NCI-H524 treated with DMSO at 0.1 percent for 48 hours (cell line): ENCODE measurements at places on chromosomes 1 and 21.

DNA sequence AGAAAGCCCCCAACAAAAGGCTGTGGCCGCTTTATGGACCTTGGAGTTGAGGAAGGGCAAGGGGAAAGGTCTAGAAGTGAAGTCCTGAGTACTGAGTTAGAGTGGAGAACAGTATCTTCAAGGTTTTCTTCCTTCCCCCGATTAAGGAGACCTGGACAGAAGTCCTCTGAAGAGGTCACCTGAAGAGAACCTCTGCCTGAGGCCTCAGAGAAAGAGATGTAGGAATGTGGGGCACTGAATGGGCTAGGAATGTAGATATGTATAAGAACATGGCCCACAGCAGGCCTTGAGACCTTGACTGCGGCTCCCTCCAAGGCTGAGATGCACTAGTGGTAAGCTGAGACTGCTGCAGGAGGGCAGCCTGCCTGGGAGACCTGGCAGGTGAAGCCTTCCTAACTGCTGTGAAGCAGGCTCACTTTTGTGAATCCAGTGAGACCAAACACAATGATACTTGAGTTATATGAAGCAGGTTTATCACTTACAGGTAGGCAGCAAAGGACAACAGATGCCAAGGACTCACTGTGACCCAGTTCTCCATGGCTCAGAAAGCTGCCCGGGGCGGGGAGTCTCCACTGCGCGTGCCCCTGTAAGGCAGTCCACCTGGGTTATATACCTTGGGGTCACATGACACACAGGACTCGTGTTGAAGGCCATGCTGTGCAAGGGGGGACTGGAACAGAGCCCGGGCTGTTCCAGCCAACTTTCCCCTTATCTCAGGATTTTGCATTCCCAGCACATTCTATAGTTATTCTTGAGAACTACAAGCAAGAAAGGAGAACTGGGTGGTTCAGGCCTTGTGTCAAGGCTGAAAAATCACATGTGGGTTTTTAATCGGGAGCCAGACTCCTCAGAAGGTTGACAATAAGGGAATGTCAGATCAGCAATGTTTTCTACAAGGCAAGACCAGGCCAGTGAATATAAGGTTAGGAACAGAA lies 78.8 kb upstream of the PPM1J start:
- DNase-seq: no peak

DNA sequence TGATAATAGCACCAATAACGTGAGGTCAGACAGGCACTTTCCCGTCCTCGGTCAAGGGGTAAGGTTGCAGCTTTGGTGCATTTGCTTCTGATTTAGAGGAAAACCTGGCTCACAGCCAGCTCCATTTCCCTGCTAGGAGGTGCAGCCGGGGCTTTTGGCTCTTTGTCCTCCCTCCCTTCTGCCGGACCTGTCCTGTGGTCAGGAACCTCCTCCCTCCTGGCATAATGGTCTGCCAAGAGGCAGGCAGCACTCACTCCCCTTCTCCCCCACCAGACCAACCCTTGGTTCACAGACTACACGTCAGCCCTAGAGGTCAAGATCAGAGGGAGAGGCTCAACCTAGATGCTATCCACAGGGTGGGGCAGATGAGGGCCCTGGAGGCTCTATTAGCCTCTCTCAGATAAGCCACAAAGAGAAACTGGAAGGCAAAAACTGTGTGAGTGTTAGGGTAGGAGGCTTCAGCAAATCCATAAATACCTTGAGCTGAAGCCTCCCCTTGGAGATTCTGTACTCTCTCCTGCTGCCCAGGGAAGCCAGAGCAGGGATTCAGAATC lies 64.8 kb downstream of the PLXNA2 start:
- no peak for DNase-seq

DNA sequence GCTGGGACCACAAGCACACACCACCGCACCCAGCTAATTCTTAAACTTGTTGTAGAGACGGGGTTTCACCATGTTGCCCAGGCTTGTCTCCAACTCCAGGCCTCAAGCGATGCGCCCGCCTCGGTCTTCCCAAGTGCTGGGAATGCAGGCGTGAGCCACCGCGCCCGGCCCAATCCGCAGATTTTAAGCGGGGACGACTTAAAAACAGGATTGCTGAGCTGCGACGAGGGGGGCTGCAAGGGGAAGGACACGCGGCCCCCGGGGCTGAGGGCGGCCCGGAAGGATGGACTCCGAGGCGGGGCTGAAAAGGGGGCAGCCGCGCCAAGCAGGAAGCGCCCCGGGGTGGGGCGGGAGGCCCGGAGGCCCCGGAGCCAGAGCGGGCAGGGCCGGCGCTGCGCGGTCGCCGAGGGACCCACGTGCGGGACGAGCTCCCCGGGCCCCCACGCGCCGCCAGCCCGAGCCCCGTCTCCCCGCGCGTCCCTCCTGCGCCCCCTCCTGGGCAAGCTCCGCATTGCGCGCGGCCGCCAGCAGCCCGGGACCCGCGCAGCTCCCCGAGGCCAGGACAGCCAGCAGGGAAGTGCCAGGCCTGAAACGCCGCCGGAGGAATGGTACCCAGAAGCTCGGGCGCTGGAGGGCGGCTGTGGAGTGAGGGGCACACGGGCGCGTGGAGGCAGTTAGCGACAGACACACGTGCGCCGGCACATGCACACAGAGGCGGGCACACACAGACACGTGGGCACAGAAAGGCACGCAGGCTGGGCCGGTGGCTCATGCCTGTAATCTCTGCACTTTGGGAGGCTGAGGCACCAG lies 5.5 kb upstream of the PRKCZ start:
- no peak for DNase-seq

DNA sequence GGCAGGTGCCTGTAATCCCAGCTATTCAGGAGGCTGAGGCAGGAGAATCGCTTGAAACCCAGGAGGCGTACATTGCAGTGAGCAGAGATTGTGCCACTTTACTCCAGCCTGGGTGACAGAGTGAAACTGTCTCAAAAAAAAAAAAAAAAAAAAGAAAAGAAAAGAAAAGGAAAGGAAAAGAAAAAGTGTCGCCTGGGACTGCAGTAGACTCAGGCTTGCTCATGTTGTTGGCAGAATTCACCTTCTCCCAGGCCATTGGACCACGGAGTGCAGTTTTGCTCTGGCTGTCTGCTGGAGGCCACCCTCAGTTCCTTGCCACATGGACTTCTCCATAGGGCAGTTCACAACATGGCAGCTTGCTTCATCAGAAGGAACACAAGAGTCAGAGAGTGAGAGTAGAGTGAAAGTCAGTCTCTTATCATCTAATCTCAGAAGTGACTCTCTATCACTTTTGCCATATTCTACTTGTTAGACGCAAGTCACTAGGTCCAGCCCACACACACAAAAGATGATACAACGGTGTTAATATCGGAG lies 29.2 kb downstream of the BCAS2 start:
- no peak for DNase-seq

DNA sequence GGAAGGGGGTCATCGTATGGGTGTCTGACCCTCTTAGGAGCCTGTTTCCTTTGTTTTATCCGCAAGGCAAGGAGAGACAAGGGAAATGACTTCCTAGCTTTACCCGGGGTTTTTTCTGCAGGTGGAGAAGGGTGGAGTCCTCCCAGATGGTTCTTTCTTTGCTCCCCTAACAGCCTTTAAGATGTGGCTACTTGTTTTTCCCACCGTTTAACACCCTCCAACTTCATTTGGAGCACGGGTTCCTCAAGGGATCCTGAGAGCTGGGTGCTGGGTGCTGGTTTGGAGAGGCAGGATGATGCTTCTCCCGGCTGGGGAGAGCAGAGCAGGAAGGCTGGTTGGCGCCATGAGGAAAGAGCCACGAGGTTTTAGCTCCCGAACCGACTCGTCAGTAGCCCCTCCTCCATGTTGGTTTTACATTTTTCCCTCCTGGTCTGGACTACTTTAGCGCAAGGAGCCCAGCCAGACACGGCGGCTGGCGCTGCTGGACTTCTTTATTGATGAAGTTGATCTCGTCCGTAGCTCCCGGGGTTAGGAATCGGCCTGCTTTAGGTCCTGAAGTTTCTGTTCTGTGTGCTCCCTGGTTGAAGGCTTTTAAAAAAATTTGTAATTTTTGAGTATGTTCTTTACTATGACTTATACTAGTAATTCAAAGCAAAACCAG lies 1.4 kb downstream of the UCK2 start:
- peak; percentile 15 for DNase-seq

DNA sequence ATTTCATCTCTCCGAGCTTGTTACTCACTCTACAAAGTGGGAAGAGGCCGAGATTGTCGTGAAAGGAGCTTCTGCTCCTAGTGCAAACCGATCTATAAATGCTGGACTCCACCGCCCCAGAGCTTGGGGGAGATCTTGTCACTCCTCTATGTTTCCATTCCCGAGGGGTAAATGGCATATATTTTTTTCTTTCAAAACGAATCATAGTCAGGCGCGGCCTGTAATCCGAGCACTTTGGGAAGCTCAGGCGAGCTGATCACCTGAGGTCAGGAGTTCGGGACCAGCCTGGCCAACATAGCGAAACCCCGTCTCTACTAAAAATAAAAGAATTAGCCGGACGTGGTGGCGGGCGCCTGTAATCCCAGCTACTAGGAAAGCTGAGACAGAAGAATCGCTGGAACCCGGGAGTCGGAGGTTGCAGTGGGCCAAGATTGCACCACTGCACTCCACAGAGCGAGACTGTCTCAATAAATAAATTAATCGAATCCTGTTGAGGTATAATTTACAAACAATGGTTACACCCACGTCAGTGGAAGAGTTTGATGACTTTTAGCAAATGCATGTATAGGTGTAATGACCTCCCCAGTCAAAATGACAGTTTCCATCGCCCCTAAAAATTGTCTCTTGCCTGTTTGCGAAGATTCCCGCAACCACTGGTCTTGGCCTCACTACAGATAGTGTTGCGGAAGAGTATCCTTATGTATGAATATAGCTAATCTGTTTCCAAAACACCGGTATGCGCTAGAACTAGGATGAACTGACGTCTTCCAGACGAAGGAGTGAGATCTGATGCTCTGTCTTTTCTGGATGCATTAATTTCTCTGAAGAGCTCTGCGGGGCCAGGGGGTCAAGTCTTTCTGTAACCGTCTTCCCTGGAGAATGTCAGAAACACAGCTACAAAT lies 840 bp upstream of the HEATR1 start:
- no peak for DNase-seq

DNA sequence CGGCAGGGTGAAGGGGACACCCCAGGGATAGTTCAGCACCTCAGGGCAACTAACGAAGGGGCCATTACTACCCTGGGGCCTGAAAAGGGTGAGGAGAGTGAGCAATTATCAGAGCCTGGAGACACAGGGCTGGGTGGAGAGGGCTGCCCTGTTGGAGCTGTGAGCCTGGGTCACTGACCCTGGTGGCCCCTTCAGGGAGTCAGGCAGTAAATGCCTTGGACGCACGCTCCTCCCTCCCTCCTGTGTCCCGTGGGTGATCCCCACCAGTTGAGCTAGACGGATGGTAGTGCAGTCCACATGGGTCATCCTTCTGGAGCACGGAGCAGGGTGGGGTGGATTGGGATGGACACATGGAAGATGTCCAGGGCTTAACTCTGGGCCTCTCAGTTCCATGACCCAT lies 305.3 kb downstream of the PTPRU start:
- DNase-seq: no peak

DNA sequence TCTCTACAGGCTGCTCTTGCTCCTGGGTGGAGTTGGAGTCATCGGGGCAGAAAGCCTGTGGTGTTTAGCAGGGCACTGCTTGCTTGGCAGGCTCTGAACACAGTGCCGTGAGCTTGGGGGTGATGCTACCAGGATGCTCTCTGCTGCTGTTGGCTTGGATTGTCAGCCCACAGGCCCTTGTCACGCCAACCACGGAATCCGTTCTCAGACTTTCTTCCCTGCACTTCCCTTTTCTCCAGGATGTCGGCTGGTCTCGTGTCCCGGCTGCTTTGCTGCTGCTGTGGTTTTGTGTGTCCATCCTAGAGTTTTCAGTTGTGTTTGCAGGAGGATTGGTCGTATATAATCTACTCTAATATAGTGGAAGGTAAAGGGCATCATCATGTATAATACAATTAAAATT lies 44.4 kb upstream of the TTC34 start:
- DNase-seq: no peak

DNA sequence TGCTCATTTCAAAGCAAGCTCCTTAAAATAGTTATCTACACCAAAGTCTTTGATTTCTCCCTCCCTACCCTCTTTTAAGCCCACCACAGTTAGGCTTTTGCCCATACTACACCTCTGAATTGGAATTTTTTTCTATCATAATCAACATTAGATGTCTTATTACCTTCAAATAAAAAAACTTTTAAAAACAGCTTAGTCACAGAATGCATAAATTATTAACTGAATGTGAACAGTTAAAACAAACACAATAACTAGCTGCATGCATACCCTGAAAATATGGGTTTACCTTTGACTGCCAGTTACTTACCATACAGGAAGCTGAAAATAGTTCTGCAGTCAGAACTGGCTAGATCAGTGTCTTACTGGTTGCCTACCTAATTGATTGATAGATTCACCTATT lies 210.9 kb downstream of the TGFB2 start:
- DNase-seq: no peak

GRCh38 chr1:28176492-28177470 lies at the start of gene PTAFR:
PTAFR (minus strand) TSS chr1:28176690; CDS start chr1:28151021, 25,669 bp downstream.
- DNase-seq: no peak

DNA sequence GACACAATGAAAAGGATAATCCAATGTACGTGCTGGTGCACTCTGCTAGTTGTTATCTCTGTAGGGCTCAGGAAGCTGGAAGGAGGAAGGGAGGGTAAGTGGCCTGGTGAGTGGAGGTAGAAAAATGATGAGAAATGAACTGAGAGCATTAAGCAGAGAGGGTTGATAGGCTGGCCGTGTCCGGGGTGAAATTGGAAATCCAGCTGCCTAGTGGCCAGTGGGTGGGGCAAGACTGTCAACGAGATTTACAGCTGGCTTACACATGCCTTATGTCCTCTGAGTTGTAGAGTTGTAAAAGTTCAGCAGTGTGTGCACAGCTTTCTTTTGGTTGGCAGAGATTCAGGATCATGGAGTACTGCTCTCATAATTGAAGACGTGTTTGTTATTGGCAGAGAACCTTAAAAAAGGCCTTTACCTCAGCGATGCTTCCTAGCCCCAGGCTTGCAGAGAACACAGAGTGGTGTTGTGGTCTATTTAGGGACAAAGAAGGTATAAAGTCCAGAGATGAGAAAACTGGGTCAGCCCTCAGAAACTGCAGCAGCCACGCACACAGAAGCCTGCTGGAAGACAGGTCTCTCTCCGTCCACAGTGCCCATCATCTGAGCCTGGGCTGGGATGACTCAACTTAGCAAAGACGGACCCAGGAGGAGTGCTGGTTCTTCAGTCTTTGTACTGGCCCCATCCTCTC lies 132.4 kb downstream of the EDEM3 start:
- no peak for DNase-seq

GRCh38 chr1:73821520-73821919 lies 376.5 kb downstream of the LRRIQ3 start:
- no peak for DNase-seq

GRCh38 chr1:34686531-34686930 lies 68.3 kb upstream of the GJB5 start:
- DNase-seq: no peak

- DNase-seq: no peak
These were observed 10.2 kb downstream of the TMEM81 start for GRCh38 chr1:205074084-205074483.
